Activated gamma-delta T cell (primary cell): ENCODE measurements at places on chromosomes 1 and 21.

- no peak for DNase-seq
Observed at GRCh38 chr1:11880911-11881748, 22.4 kb upstream of the NPPB start.

- DNase-seq = no peak
Observed at GRCh38 chr1:9128166-9128519, 759 bp downstream of the GPR157 start.

GRCh38 chr1:28096210-28097099 lies 8.0 kb upstream of the EYA3 start:
- DNase-seq = no peak

DNA sequence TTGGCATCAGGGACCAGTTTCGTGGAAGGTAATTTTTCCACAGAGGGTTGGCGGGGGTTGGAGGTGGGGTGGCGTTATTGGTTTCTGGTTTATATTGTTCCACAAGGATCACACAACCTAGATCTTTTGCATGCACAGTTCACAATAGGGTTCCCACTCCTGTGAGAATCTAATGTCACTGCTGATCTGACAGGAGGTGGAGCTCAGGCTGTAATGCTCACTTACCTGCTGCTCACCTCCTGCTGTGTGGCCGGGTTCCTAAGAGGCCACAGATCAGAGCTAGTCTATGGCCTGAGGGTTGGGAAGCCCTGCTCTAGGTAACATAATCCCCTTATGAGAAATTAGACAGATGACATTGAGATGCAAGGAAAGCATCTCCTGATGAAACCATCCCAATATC lies 12.6 kb downstream of the GBP5 start:
- no peak for DNase-seq

- no peak for DNase-seq
Observed at GRCh38 chr21:43376478-43376882, 50.5 kb downstream of the SIK1 start.

- DNase-seq = no peak
Observed at GRCh38 chr1:58402444-58402843, 144.1 kb downstream of the OMA1 start.

GRCh38 chr1:186454981-186455380 lies 5.9 kb downstream of the PDC start:
- no peak for DNase-seq

- no peak for DNase-seq
Observed at GRCh38 chr1:68120136-68120791, 69.8 kb upstream of the DIRAS3 start.

GRCh38 chr1:200082329-200082728 lies 54.8 kb downstream of the NR5A2 start:
- no peak for DNase-seq

GRCh38 chr1:172774561-172774960 lies 115.7 kb downstream of the FASLG start:
- no peak for DNase-seq

- DNase-seq = peak; percentile 57
Observed at GRCh38 chr1:37808369-37809319, 636 bp upstream of the YRDC start.

- DNase-seq = no peak
Observed at GRCh38 chr1:217747156-217747769, 116.1 kb downstream of the SPATA17 start.

DNA sequence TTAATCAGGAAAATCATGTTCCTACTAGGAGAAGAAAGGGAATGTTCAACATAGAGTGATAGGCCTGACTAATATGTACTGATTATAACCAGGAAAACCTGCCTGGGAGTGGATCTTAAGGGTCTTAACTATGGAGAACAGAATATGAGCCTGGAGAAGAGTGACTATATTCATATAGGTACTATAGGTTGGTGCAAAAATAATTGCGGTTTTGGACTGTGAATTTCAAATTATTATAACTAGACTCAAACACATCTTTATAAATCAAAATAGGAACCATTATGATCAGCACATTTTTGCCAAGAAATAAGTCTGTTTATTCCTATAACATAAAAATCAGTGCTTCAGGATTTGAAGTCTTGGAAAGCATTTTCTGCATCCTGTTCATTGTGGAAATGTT lies 189.8 kb upstream of the ADAMTS5 start:
- DNase-seq = no peak

- no peak for DNase-seq
Observed at GRCh38 chr1:166905900-166906299, 29.8 kb upstream of the TADA1 start.

DNA sequence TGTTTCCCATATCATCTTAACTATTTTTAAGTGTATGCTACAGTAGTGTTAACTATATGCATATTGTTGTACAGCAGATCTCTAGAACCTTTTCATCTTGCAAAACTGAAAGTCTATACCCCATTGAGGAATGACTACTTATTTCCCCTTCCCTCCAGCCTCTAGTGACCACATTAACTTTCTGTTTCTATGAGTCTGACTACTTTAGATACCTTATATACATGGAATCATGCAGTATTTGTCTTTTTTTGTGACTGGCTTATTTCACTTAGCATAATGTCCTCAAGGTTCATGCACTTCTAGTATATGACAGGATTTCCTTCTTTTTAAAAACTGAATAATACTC lies 96.5 kb upstream of the BTG3 start:
- DNase-seq = no peak

- DNase-seq = no peak
Observed at GRCh38 chr1:230504310-230504709, 78.2 kb upstream of the PGBD5 start.

GRCh38 chr1:23999156-23999671 lies 19.1 kb upstream of the SRSF10 start:
- DNase-seq = no peak

GRCh38 chr1:86416343-86416742 lies 7.6 kb upstream of the CLCA2 start:
- DNase-seq = no peak

GRCh38 chr1:154550657-154551056 lies 7.8 kb downstream of the UBE2Q1 start:
- no peak for DNase-seq

DNA sequence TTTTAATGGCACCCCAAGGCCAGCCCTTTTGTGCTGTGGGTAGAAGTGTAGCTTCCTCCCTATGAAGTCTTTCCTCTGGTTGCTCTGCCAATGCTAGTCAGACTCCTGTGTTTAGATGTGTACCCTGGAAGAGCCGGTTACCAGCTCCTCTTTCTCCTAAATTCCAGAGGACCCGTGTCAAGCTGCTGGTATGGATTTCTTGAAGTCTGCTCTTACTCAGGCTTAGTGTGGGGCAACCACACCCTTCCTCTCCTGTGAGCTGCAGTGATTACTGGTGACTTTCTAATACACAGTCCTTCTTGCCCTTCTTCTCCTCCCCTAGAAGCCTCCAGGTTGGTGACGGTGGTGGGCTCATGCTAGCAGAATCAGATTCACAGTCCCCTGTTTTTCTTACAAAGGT lies 74.1 kb upstream of the AKT3 start:
- DNase-seq = no peak
